ENCODE measurements at places on chromosomes 11 and 22.
A peak's percentile ranks its signal among the peaks of the same experiment; 100 is the strongest.

DNA sequence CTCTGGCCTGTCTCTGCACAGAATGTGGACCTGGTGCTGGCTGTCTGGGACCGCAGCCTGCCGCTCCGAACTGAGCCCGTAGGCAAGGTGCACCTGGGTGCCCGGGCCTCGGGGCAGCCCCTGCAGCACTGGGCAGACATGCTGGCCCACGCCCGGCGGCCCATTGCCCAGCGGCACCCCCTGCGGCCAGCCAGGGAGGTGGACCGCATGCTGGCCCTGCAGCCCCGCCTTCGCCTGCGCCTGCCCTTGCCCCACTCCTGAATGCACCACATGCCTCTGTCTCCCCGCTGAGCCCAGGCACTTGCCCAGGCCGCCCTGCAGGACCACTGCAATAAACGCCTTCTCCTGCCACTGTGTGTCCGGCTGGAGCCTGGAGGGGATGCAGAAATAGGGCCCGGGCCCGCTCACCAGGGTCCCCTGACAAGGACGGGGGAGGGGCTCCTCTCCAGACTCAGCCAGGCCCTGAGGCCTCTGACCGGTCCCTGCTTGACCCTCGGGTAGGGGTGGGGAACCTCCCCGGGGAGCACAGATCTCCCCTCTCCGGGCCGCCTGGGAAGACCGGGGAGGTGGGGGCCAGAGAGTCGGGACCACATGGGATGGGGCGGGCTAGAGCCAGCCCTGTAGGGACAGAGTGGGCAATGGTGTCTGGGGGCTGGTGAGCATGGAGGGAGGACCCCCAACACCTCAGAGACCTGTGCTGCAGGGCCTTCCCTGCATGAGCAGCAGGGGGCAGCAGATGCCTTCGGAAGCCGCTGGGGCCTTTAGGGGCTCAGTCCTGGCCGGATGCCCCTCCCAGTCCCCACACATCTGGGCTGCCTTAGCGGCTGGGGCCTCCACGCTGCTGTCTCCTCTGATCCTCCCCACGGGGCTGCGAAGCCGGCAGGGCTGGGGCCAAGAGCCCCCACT lies 1.4 kb upstream of the TNNI2 start:
- DNase-seq = peak; percentile 90

DNA sequence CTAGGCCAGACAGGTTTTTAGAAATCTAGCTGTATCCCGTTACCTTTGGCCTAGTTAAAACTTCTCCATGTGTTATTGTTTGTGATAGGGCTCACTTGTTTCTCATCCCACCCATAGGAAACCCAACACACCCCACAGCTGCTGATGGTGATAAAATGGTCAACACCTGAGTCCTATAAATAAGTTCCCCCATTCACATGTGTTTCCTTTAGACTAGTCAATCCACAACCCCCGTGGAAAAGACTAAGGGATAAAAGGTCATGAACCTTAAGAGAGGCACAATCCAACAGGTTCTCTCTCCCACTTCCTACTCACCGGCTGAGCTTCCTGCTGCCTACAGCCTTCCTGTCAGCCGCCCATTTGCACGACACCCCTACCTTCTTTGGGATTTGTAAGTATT lies 768.4 kb downstream of the JRKL start:
- DNase-seq = no peak

GRCh38 chr22:22817468-22818201 lies 70.0 kb upstream of the IGLL5 start:
- DNase-seq = no peak

GRCh38 chr11:123431619-123432018 lies 1.6 kb downstream of the GRAMD1B start:
- no peak for DNase-seq

- DNase-seq = no peak
These were observed 11.7 kb upstream of the KAT5 start for GRCh38 chr11:65700399-65700798.

- no peak for DNase-seq
These were observed 725.0 kb downstream of the METTL15 start for GRCh38 chr11:28833169-28833568.

DNA sequence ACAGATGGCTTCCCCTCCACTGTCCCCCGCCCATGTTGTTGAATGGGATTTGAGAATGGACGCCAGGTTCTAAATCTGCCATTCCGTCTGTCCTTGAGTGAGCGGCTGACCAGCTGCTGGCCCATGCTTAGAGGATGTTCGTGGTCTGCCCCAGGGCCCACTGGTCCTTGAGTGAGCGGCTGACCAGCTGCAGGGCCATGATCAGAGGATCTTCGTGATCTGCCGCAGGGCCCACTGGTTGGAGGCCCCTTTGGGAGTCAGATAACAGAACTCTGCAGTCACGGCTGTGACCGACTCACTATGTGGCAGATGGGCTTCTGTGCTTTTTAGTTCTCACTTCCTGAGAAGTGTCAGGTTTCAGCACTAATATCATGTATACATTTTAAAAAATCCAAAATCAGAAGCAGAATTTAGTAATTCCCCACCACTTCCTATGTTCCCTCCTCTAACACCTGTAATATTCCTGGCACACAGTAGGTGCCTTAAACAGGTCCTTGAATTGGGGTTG lies 54.1 kb downstream of the MICAL3 start:
- no peak for DNase-seq

GRCh38 chr11:75790986-75791385 lies 22.4 kb downstream of the DGAT2 start:
- DNase-seq = no peak

- DNase-seq = no peak
These were observed 7.4 kb upstream of the ZBTB44 start for GRCh38 chr11:130322126-130322525.

GRCh38 chr11:46072172-46072964 lies 48.9 kb downstream of the PHF21A start:
- DNase-seq = no peak

GRCh38 chr22:19619144-19620009 lies 94.9 kb upstream of the SEPTIN5 start:
- no peak for DNase-seq

GRCh38 chr11:101458161-101458560 lies 125.6 kb downstream of the TRPC6 start:
- DNase-seq = no peak

- no peak for DNase-seq
These were observed 283.3 kb upstream of the ARHGAP42 start for GRCh38 chr11:100403816-100404215.

DNA sequence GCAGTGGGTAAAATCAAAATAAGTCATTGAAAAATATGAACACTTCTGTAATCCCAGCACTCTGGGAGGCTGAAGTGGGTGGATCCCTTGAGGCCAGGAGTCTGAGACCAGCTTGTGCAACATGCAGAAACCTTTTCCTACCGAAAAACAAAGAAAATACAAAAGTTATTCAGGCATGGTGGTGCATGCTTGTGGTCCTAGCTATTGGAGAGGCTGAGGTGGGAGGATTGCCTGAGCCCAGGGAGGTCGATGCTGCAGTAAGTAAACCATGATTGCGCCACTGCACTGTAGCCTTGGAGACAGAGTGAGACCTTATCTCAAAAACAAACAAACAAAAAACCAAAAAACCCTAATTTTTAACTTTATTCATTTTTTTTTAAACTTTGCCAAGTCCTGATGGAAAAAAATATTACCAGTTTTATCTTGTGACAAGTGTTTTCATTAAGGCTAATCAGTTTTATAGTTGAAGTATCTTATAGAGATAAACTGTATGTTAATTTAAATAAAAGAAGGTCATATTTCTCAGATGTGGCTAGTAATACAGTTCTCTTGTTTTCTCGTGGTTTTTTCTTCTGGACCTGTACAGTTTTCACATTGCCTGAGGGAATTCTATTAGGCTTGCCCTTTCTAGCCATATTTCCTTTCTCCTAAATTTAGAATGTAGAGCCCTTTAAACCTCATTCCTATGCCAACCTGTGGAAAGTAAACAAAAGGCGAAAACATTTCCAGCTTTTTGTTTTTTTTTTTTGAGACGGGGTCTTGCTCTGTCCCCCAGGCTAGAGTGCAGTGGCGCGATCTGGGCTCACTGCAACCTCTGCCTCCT lies 9.4 kb downstream of the HIPK3 start:
- no peak for DNase-seq

DNA sequence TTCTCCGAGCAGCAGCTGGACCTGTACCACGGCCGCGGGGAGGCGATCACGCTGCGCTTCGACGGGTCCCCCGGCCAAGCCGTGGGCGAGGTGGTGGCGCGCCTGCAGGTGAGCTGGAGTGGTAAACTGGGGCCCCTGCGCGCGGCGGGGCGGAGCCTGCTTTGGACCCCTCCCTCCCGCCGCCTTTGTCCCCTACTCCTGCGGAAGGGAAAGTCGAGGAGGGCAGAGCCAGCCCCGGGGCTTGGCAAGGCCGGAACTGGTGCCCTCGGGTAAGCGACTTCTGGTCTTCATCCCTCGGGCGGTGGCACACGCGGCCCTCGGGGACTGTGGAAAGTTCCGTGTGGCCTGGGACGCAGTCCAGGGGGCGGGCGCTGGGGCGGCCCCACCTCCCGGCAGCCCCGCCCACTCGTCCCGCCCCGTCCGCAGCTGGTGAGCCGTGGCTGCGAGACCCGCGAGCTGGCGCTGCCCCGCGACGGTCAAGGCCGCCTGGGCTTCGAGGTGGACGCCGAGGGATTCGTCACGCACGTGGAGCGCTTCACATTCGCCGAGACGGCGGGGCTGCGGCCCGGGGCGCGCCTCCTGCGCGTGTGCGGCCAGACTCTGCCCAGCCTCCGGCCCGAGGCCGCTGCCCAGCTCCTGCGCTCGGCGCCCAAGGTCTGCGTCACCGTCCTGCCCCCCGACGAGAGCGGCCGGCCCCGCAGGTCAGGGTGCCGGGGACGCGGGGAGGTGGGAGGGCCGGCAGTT lies 9.2 kb downstream of the SIPA1 start:
- DNase-seq = no peak

- no peak for DNase-seq
These were observed at the start of gene SLC1A2 for GRCh38 chr11:35419184-35419829. SLC1A2 (minus strand) TSS chr11:35419558; CDS start chr11:35418966, 592 bp downstream.

DNA sequence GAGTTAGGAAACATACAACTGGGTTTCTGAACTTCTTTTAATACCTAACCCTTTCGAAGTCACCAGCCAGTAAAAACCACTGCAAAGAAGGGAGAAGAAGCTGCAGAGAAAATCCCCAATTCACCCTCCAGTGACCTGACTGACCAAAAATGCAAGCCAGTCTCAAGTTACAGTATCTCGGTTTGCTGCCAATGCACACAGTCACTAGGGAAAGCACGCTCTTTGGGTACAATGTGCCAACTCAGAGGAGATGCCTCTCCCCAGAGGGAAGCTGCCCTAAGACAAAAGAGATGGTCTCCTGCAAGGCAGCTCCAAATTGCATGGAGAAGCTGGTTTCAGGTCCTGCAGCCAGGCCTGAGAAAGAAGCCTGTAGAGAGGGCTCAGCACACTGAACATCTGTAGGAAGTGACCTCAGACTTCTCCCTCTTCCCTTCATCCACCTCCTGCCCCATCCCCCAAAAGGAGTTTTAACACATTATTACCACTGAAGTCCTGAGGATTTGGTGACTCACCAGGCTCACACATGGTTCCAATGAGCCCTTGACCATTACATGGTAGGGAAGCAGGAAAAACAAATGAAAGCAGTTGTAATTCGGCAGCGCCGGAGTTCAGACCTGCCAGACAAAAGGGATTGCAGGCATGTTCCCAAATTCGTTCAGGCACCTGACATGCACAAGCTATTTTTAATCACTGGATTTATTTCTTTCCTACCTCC lies 90.1 kb downstream of the ETS1 start:
- DNase-seq = no peak

DNA sequence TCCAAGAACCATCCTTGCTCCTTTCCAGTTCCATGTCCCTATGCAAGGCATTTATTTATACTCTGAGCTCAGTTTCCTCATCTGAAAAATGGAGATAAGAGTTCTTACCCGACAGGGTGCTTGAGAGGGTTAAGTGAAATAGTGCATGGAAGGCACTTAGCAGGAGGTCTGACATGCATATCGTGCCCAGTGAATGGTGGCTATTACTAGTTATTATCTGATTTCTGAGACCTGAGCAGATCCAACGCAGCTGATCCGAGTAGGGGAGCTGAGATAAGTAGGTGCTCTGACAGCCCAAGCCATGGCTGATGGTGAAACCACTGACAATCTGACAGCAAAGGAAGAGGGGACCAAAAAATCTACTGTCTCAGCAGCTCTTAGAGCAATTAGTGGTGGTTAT lies 24.9 kb downstream of the NAV2 start:
- DNase-seq = no peak

DNA sequence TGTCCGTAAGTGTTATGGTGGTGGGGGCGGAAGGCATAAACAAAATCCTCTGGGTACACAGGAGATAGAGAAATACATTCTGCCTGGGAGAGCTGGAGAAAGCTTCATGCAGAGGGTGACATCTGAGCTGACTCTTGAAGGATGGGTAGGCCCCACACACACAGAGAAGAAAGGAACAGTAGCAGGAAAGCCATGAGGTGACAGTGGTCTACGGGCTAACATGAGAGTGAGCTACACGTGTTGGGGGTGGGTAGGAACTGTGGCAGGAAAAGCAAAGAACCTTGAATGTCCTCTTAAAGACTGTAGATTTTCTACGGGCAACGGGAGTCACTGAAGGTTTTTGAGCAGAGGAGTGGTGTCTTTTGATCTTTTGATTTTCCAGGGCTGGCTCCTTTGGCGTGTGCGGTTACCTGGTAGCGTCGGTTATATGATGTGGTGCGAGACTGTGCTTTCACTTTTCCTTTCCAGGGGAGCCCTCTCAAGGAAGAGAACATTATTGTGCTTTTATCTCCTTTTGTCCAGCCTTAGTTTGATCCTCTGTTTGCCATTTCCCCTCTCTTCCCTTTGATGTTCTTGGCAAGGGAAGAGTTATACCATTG lies 39.7 kb downstream of the ADAMTS8 start:
- no peak for DNase-seq

Measured in activated effector memory CD4-positive, alpha-beta T cell treated with anti-CD3 and anti-CD28 coated beads, Interleukin-2, amount 50 U/mL, for 16 hours (primary cell).